ENCODE measurements at places on chromosomes 1 and 21.

GRCh38 chr1:6104631-6105030, 58.9 kb downstream of the KCNAB2 start:
- DNase-seq, result no peak

GRCh38 chr1:179269071-179269470, 24.5 kb upstream of the SOAT1 start:
- no peak for DNase-seq

DNA sequence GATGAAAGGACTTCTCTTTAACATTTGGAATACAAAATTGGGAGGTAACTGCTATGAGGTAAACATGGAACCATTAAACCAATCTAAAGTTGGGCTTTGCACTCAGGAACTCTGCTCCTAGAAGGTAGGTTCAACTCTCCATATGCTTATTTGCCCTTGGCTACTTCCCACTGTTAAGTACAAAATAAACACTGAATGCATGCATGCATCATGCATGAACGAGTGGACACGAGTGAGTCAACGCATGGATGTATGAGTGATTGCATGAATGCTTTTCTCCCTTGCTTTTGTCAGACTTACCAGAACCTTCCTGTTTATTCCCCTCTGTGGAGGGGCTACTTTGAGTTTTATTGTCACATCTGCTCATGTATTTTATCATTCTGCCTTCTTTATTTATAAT, 42.4 kb upstream of the RUNX1 start:
- no peak for DNase-seq

DNA sequence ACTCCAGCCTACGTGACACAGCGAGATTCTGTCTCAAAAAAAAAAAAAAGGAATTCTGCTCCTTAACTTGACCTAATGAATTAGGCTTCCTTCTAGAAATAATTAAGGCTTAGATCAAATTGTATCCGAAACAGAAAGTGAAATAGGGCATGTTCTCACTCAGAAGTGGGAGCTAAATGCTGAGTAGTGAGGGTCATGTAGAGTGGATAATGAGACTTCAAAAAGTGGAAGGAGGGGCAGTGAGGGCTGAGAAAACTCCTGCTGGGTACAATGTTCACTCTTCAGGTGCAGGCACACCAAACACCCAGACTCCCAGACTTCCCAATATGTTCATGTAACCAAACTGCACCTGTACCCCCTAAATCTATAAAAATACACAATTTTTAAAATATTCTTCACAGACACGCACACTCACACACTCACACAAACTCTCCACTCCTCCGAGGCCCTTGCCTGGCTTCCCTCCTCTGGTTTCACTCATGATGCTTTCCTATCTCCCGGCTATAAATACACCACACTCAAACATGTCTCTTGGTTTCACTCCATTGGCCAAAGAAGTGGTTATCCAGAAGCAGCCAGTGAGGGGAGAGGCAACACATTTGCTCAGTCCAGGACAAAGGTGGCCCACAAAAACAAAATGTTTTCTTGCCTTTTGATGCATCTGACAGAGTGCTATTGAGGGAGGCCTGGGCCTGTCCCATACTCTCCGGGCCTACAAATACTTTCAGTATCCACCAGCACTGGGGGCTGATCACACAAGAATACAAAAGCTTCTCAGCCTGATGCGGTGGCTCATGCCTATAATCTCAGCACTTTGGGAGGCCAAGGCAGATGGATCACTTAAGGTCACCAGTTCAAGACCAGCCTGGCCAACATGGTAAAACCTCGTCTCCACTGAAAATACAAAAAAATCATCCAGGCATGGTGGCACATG, 249.2 kb downstream of the TOMM20 start:
- peak; percentile 58 for DNase-seq

GRCh38 chr1:151881479-151881878, 27.8 kb downstream of the THEM4 start:
- no peak for DNase-seq

- no peak for DNase-seq
Observed at GRCh38 chr1:184518736-184519357, 132.0 kb downstream of the C1orf21 start.

- no peak for DNase-seq
Observed at GRCh38 chr1:162596514-162597170, 35.1 kb downstream of the UAP1 start.

GRCh38 chr1:153233448-153233847, 16.1 kb downstream of the PRR9 start:
- DNase-seq, result no peak
